LNCaP clone FGC (cell line): ENCODE measurements at places on chromosomes 16 and 17.

- no peak for DNase-seq
Measured at GRCh38 chr16:80744856-80745255, 59.5 kb downstream of the CDYL2 start.

DNA sequence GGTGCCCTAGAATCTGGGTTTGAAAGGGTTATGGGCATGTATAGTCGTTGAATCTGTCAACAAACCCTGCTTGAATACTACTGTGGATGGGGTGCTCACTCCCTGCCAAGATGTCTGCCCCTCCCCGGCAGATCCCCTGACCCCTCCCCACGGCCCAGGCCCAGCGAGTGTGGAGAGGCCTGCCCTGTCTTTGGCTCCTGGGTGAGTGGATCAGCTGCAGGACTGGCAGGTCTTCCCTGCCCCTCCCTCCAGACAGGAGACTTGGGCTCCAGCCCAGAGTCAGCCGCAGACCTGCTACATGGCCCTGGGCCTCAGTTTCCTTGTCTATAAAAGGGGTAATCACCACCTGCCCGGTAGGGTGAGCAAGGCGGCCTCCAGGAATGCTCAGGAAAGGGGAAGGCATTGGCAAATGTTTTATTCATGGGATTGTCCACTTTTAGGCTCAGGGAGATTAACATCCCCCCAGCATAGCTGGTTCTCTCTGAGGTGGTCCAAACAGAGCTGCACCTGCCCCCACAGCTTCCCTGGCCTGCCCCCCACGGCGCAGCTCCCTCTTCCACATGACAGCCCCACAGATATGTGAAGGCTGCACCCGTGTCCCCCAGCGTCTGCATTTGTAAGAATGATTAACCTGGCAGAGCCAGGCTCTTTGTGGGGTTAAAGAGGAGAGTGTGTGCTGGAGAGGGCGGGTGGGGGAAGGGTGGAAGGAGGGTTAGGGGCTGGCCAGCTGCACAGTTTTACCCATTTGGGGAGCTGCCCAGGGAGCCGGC is 18.5 kb upstream of the SPNS2 start:
- no peak for DNase-seq

DNA sequence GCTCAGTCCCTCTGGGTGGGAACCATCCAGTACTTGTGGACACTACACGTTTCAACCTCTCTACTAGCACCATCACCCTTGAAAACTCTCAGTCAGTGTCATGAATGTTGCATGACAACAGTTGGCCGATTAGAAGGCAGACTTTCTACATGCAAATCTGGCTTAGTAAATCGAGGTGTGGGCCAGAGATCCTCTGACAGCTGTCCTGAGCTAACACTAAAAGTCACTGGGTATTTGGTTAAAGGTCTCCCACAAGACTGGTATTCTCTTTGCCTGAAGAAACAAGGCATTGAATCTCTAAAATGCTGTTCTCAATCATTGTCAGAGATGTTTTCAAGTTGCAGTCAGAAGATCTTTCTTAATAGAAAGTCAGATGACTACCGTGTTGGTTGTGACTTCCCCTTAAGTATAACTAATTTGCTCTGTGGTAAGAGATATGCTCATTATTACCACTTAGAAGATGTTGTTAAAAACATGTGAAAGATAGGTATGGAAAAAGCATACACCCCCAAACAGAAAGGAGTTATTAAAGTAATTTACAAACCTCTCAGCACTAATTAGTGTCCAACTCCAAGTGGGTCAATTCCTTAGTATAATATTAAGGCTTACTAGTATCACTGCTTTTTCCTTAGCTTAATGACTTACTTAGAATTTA is 62.3 kb downstream of the WNT3 start:
- no peak for DNase-seq

- no peak for DNase-seq
Measured at GRCh38 chr16:11572301-11572995, 14.3 kb downstream of the LITAF start.

DNA sequence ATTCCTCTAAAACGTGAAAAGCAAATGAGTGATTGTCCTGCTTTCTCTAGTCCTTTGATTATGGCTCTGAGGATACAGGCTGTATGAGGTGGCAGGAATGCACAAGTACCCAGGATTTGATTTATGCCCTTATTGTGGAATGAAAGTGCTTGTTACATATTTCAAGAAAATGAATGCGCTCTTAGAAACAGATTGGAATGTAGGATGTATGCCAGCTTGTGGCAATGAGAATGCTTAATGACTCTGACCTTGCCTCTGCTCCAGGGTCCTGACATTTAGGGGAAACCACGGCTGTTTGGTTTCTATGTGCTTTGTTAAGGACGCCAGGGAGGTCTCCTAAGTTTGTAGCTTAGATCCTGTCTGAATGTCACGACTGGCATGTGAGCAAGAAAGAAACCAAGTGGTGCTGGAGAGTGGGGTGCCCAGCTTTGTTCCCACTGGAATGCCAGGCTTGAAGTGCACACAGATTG is 22.0 kb downstream of the PRCD start:
- no peak for DNase-seq

DNA sequence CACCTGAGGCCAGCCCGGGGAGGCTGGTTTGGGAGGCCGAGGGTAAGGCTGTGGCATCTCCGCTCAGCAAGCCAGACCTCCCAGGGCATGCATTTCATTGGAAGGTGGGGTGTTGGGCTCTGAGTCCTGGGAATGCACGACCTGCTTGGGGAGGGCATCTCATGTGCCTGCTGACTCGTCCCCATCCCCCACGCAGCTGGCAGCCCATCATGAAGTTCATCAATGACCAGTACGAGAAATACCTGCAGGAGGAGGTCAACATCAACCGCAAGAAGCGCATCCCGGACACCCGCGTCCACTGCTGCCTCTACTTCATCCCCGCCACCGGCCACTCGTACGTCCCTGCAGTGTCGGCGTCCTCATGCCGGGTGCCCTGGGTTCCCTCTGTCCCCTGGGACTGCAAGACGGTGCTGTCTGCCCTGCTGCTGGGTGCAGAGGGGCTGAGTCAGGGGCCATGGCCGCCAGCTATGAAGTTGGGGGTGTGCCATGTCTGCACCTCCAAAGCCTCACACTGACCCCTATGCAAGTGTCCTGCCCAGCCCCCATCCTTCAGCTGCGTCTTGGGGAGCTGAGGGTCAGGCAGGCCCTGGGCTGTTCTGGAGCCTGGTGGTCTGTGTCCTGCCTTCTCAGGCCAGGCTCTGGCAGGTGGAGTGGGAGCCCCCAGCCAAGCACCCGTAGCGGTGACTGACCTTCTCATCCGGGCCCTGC is 347.9 kb downstream of the SEC14L1 start:
- no peak for DNase-seq

- DNase-seq, result no peak
Measured at GRCh38 chr16:31177136-31177535, 2.8 kb upstream of the FUS start.

DNA sequence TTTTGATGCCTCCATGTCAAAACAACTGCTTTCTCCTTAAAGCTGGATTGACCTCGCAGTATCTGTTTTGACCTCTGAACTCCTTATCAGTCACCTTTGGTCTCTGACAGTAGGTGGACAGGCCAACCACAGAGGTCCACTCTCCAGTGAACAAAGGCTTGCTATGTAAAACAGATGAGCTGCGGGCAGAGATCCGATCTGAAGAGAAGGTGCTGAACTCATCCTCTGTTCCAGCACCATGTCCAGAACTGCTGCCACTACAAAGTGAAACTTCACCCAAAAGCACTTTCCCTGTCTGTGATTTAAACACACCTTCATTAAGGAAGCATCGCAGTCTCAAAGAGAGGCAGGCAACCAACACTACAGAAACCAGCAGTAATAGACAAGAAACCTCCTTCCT is 117.3 kb upstream of the CORO6 start:
- no peak for DNase-seq

- DNase-seq, result peak; percentile 39
Measured at GRCh38 chr17:21119247-21119918, 7.4 kb upstream of the DHRS7B start.

- no peak for DNase-seq
Measured at GRCh38 chr16:66849021-66849420, 4.8 kb downstream of the CA7 start.

GRCh38 chr16:19283637-19284036 is 1.9 kb upstream of the CLEC19A start:
- no peak for DNase-seq

GRCh38 chr16:21302898-21303528 is 24.9 kb upstream of the CRYM start:
- no peak for DNase-seq

- DNase-seq, result peak; percentile 13
Measured at GRCh38 chr16:24253192-24253591, 2.9 kb upstream of the CACNG3 start.

GRCh38 chr16:1494129-1494640 is 1.0 kb downstream of the TELO2 start:
- DNase-seq, result peak; percentile 25

DNA sequence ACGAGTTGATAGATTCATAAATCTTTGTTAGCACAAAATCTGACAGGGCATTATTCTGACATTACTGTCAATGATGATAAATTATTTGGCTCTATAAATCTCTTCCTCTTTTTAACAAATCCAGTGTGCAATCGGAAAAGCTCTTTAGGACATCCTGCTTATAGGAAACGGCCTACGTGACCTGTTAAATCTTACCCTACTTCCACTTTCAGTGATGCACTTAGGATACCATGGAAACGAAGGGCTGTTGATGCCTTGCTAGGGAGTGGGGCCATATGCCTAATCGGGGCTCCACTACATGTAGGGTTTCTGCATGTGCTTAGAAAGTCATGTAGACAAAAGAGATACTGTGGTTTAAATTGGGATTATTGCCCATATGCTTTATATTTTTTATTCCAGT is 27.2 kb downstream of the ZNF594 start:
- DNase-seq, result no peak

GRCh38 chr16:75529959-75530358 is 5.9 kb downstream of the CHST5 start:
- DNase-seq, result no peak

DNA sequence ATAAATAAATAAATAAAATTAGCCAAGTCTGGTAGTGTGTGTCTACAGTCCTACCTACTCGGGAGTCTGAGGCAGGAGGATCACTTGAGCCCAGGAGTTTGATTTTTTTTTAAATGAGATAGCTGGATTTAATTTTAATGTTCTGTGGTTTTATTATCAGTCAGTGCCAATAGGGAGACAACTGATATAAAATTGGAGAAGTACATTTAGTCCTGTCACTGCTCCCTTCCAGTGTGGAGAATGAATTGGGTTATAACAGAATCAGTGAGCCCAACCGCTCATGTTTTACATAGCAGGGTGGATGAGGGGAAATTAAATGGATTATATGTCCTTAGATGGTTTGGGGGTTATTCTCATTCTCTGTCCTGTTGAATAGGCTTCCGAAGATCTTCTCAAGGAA is 6.2 kb downstream of the NME1 start:
- no peak for DNase-seq

DNA sequence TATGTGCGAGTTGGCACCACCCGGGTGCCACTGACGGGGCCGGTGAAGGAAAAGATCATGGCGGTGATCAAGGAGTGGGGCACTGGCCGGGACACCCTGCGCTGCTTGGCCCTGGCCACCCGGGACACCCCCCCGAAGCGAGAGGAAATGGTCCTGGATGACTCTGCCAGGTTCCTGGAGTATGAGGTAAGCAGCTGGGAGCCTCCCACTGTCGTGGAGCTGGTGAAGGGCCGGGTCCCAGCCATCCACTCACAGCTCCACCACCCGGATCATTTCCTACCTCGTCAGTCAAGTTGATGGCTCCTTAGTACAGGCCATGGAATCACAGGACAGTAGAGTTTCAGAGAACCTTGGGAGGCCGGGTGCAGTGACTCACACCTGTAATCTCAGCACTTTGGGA is 20.0 kb downstream of the ATP2A1 start:
- no peak for DNase-seq

- no peak for DNase-seq
Measured at GRCh38 chr17:76379275-76379641, 5.2 kb upstream of the SPHK1 start.

DNA sequence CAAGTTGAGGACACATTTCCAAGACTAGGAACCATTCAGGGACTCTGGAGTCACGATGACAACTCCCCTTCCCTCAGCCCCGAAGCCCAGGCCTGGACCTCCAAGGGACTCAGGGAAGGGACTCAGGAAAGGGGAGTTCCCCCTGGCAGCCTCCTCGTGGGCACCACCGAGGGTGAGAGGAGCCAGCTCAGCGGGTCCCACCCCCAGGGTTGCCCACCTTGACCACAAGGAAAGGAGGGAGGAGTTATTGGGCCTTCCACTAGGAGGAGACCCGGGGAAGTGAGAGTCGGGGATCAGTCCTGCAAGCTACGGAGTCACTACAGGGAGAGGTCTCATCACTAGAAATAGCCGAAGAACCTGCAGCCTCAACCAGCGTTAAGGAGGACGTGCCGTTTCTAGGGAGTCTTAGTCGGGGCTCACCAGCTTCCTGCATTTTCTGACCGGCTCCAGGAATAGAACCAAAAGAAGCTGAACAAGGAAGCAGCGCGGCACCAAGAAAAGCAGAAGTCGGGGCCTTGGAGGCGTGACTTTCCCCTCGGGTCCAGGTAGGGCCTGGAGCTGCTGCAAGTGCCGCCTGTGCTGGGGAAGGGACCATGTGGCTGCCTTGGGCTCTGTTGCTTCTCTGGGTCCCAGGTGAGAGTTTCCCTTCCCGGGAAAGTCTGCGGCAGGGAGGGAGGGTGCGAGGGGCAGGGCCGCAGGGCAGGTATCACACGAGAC is at the start of gene CD300A:
Gene CD300A (plus strand): TSS at position 524 of the 717 bp plus-strand sequence. CDS start 70 bp downstream, at position 594.
- no peak for DNase-seq

DNA sequence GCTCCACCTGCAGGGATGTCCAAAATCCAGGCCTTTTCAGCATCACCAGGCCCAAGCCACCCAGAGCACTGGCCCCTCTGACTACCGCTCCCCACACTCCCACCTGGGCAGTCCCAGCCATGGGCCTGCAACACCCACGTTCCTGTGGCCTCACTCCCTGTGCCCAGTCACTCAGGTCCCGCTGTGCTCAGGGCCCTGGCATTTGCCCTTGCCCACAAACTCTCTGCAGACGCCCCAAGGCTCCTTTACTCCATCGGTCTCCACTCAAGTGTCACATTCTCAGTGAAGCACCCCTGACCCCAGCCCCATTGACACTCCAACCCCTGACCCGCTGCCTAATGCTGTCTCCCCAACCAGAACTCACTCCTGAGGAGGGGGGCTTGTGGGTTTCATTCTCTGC is 23.6 kb downstream of the MPG start:
- no peak for DNase-seq

DNA sequence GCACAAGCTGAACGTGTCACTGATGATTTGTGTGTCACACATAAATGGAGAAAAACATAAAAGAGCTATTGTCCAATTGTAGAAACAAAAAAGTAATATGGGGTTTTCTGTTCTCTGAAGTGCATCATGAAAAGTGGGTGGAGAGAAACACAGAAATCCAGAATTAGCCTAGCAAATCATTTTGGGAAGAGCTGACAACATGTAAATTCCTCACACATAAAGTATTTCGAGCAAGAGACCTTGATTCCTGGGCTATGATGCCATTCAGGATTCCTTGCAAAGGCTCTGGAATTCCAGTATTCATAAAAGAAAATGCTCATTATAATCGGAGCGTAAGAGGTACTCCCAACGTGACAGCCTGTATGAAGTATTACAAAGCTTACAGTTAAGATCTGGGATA is 1.1 kb downstream of the DCUN1D3 start:
- no peak for DNase-seq

GRCh38 chr17:68390888-68391545 is 66.3 kb downstream of the WIPI1 start:
- no peak for DNase-seq

GRCh38 chr16:8874388-8874787 is 5.6 kb upstream of the CARHSP1 start:
- DNase-seq, result no peak
